ENCODE measurements at places on chromosomes 2 and 18.
A peak's percentile ranks its signal among the peaks of the same experiment; 100 is the strongest.

DNA sequence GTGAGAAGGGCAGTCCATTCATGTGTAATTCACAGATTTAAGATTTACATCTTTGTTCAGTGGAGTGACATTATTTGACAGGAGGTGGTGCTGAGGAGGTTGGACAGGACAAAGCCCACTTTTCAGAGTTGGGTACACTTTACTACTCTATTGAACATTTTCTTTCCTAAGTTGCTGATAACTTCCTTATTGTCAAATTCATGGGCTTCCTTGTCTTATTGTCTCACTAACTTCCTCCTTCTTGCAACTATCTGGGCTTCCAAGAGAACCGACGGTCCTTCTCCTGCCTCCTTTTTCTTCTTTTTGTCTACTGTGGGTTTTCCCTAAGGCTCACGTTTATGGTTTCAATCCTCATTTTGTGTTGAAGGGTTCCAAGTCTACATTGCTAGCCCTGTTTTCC lies 67.7 kb upstream of the DNMT3A start:
- DNase-seq, result no peak

GRCh38 chr18:58369616-58370015 lies 259.3 kb downstream of the ALPK2 start:
- DNase-seq, result no peak

DNA sequence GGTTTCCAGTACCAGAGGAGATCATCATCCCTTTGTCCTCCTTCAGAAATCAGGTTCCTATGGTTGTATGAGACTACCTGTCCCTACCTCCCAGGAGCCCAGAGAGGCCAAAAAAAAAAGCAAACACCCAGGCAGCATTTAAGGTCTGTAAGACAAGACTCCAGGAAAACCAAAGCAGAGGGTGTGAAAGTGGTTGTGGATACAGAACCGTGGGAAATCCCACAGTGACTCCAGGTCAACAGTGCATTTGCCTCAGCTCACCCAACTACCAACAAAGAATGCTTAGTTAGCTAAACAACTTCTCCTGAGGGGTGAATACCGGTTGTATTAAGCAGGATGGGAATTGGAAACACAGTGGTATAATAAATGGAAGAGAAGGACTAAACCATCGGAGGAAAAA lies 83.6 kb downstream of the LBH start:
- DNase-seq, result no peak

DNA sequence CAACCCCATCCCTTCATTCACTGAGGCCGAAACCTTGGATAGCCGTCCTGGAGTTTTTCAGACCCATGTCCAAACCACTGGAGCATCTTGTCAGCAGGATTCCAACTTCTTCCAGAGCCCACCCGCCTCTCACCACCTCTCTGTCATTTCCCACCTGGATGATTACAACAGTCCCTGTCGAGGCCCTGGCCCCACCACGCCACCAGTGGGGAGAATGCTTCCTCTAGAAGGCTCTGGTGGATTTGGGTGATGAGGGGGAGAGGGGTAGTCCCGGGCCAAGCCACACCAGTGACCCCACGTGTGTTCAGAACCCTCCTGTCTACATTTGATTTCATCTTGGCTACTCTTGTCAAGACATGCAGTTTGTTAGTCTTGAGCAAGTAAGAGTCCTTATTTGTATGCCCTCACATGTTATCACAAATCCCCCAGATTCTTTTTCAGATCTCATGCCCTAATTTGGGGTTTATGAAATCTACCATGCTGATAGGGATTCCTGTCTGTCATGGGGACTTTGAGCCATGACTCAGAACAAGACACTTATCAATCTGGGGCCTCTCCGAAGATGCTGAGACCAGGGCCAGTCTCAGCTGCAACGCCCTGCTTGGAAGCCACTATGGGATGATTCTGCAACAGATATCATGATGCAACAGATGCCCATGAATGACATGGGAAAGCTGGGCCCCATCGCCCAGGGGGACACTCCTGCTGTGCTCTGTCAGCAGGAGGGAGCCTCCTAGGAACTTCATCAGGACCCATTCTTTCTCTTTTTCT lies 186.1 kb downstream of the ZFP36L2 start:
- DNase-seq, result no peak

GRCh38 chr2:85751627-85752026 lies 2.2 kb upstream of the ATOH8 start:
- DNase-seq, result no peak

DNA sequence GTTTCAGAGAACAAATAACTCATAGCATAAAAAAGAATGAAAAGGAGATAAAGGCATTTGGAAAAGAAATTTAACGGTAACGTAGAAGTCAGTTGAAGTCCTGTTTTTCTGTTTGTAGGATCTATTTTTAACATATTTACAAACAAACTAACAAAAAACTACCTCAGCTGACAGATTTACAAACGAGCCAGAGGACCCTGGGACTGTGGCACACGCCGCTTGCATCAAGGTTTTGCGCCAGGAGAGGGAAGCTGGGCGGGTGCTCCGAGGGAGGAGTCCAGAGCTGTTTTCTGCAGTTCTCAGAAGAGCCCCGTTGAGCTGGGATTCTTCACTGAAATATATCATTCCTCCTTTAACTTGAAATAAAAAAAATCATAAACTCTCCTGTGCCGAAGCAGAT lies 13.6 kb upstream of the TMEM18 start:
- DNase-seq, result no peak

GRCh38 chr2:229153267-229153666 lies 117.8 kb downstream of the PID1 start:
- DNase-seq, result no peak

GRCh38 chr2:215619022-215619958 lies 183.4 kb upstream of the FN1 start:
- DNase-seq, result peak; percentile 61

DNA sequence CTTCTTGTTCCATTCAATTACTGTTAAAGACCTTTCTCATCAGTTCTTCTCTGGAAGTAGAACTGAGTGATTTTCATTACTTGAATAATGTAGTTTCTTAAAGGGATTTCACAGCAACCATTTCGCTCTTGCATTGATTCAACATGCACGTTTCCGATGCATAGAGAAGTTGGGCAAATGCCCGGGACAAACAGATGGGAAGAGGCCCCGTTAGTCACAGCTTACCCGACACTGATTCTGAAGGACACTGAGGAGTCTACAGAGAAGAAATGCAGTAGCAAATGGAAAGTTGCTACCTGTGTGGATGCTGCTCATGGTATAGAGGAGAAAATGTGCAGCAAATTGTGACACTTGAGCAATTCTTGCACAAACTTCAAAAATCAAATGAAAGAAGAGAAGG lies 32.3 kb upstream of the GCG start:
- no peak for DNase-seq

DNA sequence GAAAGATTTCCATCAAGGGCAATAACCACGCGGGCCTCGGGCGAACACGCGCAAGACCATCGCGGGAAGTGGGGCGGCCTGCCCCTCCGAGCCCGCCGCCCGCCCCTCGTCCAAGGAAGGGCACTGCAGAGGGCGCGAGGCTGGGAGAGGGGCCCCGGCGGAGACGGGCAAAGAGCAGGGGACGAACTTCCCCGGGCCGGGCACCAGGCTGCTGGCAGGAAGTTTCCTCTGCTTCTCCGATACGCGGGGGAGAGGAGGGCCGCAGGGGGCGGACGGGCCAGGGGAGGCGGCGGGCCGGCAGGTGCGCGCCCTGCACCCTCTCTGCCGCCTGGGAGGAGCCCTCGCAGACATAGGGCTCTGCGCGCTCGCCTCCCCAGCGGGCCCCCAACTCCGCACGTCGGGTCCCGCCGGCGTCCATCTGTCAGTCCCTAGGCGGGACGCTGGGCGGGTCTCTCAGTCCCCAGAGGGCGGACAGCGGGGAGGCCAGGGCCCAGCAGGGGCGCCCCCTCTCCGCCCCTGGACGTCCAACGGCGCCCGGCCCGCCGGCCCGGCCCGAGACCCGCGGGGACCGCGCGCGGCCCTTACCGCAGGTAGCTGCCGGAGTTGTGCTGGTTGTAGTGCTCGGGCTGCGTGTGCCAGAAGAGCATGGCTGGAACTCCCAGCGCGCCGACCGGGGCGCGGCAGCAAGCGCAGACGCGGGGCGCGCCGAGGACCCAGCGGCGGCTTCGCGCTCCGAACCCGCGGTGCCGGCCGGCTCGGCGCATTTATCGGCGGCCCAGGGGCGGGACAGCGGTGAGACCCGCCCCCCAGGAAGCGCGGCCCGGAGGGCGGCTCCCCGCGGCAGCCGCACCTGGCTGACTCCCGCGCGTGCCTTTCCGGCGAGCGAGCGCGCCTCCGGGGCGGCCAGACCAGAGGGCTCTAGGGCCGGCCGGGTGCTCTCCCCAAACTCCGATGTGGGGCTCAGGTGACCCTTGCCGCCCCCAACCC lies at the start of gene TFCP2L1:
Gene TFCP2L1 (minus strand): TSS at position 740 of the 987 bp plus-strand sequence. CDS start 93 bp downstream, at position 647.
- peak; percentile 69 for DNase-seq

GRCh38 chr18:57855551-57855950 lies 52.4 kb upstream of the ATP8B1 start:
- DNase-seq, result no peak

GRCh38 chr18:3058328-3059191 lies 45.6 kb upstream of the LPIN2 start:
- no peak for DNase-seq

- no peak for DNase-seq
Observed at GRCh38 chr2:201733544-201733943, 35.1 kb upstream of the MPP4 start.

GRCh38 chr2:25517701-25518100 lies 155.7 kb downstream of the DTNB start:
- no peak for DNase-seq

- no peak for DNase-seq
Observed at GRCh38 chr2:239389414-239390329, 11.1 kb downstream of the HDAC4 start.
